Iris pigment epithelial cell (primary cell): ENCODE measurements at places on chromosomes 7 and 10.

DNA sequence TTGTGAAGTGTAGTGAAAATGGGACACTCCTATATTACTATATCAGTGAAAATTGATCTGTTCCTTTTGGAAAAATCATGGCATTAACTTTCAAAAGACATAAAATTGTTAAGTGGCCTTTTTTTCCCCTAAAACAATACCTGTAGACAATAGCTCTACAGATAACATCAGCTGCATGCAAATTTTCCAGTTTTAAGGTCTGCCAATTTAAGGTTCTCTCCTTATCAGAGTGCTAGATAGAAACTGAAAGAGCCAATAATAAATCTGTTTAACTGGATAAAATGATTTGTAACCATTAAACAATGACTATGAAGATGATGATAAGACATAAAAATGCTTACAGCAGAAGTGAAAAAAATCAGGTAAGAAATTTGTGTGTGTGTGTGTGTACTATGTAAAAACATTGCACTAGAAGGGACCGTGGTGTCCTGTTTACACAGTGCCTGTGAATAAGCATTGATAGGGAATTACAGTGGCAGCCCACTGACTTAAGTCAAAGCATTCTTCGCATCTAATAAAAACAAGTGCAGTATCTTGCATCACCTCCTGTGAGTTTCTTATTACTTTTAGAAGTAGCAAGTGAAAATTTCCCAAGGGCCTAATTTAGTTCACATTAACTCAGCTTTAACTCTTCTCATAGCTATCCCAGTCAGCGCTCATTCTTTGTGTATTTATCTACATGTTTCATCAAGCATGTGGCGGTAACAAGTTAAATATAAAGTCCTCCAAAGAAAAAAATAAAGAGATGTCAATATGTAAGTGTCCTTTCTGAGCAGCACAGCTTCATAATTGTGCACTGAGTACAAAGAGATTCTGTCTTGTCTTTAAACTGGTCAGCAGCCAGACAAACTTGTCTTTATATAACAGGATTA lies 261.9 kb downstream of the ARL4A start:
- DNase-seq = peak; percentile 76

GRCh38 chr10:30509508-30509907 lies 75.5 kb downstream of the MAP3K8 start:
- no peak for DNase-seq

GRCh38 chr10:79241629-79241989 lies 105.7 kb upstream of the PPIF start:
- DNase-seq = no peak

DNA sequence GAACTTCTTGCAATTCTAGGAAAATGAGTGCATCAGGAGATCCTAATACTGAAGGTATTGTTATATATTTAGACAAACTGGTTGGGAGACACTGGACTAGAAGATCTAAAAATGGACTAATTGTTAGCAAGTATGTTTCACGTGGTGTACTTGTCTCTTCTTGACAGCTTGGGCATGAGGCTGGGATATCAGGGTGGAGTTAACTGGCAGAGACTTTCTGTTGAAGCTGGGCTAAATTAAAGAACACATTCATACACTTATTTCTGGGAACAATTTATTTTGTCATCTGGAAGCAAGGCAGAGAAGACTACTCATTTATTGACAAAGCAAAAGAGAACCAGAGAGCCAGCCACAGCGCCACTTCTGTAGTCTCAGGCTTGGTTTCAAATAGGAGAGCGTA lies 25.9 kb downstream of the TYW1 start:
- DNase-seq = no peak

DNA sequence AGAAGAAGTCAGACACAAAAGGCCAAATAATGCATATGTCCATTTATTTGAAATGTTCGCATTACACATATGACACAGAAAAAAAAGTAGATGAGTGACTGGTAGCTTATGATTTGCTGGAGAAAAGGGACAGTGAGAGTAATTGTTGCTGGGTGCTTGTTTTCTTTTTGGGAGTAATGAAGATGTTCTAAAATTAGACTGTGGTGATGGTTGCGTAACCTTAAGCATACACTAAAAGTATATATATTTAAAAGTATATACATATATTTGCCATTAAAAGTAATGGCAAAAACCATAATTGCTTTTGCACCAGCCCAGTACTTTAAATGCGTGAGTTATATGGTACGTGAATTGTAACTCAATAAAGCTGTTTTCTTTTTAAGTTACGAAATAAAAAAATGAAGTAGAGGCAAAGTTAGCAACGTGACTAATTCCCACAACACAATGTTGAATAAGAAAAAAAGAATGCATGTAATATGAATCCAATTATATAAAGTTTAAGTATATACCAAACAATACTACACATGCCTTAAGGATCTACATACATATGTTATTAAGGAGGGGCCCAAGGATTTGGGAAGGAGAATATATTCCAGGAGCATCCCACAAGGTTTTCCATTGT lies 360.4 kb upstream of the CELF2 start:
- peak; percentile 34 for DNase-seq

DNA sequence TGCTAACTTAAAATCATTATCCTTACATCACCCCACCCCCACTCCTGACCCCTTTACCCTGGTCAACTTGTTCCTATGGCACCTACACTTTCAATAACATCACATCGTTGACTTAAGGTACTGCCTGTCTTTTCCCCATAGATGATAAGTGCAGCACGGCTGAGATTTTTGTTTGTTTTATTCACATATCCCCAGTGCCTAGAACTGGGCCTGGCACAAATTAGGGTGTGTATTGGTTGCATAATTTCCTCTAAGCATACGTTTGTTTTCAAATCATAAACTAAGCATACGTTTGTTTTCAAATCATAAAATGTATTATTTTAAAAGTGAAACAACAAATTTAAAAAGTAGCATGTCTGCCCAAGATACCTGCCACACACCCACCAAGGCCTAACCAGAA lies 35.3 kb downstream of the ANXA11 start:
- DNase-seq = no peak

GRCh38 chr10:100325158-100325557 lies 4.9 kb downstream of the PKD2L1 start:
- no peak for DNase-seq

- DNase-seq = no peak
These were observed 2.7 kb upstream of the PGAM2 start for GRCh38 chr7:44068054-44068453.

GRCh38 chr10:119541046-119541445 lies 1.5 kb downstream of the RGS10 start:
- no peak for DNase-seq

DNA sequence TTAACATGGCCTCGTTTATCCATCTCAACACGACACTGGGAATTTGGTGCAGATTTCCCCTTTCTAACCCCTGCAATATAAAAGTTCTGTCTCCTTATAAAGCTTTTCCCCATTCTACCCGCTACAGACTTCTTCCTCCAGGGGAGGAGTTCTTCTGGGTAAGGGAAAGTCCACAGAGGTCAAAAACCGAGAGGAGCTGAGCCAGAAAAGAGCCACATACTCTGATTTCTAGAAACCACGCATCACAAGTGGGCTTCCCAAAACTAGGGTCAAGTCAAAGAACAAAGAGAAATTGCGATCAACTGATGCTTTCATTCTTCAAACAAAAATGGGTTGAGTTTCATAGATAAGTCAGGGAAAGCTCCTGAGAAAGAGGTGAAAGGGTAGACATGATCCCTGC lies 6.8 kb downstream of the IL6 start:
- no peak for DNase-seq

DNA sequence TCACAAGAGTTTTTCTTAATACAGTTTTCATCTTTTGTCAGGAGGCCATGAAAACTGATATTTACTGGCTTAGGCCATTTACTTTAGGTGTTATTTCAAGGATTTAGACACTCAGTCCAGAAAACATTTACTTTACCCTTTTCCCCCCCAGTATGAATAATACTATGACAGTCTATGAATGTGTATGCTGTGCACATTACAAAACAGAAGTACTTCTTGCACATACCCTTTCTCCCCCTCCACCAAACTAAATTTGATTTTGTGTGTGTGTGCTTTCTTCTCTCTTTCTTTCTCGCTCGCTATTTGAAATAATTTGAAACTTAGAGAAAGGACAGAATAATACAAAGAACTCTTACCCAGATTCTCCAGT lies 41.3 kb downstream of the RBM33 start:
- no peak for DNase-seq

- DNase-seq = no peak
These were observed 110.5 kb upstream of the HABP2 start for GRCh38 chr10:113442336-113442735.

DNA sequence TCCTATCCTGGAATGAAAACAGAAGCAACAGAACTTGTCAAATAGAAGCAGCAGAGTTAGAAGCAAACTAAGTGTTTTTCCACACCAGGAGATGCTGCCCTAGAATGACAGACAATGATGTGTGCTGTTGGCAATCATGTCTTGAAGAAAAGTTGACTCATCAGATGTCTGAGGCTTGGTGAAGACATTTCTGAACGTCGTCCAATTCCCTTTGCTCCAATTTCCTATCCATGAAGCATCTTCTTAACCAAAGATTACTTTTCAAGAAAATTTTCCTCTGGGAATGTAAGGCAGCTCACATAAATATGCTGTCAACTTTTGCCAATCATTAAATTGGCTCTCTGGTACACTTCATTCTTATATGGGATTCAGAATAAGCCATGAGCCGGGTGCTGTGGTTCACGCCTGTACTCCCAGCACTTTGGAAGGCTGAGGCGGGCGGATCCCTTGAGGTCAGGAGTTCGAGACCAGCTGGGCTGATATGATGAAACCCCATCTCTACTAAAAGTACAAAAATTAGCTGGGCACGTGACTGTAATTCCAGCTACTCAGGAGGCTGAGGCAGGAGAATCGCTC lies 34.6 kb downstream of the MALSU1 start:
- peak; percentile 98 for DNase-seq

GRCh38 chr10:65911151-65911835 lies 1014.5 kb upstream of the LRRTM3 start:
- DNase-seq = no peak

DNA sequence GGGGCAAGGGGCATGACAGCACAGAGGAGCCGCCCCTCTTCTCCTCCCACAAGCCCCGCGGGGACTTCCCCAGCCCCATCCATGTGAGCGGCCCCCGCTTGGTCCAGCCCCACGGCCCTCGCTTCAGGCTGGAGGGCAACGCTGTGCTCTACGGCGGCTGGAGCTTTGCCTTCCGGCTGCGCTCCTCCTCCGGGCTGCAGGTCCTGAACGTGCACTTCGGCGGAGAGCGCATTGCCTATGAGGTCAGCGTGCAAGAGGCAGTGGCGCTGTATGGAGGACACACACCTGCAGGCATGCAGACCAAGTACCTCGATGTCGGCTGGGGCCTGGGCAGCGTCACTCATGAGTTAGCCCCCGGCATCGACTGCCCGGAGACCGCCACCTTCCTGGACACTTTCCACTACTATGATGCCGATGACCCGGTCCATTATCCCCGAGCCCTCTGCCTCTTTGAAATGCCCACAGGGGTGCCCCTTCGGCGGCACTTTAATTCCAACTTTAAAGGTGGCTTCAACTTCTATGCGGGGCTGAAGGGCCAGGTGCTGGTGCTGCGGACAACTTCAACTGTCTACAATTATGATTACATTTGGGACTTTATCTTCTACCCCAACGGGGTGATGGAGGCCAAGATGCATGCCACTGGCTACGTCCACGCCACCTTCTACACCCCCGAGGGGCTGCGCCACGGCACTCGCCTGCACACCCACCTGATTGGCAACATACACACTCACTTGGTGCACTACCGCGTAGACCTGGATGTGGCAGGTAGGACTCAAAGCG lies 5.1 kb downstream of the AOC1 start:
- no peak for DNase-seq

DNA sequence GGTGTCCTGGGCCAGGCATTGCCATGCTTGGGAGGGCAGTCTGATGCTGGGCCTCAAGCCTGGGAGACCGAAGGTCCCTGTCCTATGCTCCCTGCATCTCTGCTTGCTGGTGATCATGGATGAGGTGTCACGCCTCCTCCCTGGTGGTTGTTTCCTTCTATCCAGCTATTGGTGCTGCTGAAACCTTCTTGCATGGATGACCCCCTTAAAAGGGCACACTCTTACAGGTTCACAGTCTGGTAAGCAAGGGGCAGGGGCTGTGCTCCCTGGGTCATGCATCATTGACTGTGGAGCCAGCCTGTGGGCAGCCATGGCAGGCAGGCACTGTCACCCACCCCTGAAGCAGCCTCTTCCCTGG lies 36.8 kb upstream of the SLC29A3 start:
- DNase-seq = no peak

GRCh38 chr10:125017547-125018298 lies 75.8 kb downstream of the ZRANB1 start:
- DNase-seq = no peak

DNA sequence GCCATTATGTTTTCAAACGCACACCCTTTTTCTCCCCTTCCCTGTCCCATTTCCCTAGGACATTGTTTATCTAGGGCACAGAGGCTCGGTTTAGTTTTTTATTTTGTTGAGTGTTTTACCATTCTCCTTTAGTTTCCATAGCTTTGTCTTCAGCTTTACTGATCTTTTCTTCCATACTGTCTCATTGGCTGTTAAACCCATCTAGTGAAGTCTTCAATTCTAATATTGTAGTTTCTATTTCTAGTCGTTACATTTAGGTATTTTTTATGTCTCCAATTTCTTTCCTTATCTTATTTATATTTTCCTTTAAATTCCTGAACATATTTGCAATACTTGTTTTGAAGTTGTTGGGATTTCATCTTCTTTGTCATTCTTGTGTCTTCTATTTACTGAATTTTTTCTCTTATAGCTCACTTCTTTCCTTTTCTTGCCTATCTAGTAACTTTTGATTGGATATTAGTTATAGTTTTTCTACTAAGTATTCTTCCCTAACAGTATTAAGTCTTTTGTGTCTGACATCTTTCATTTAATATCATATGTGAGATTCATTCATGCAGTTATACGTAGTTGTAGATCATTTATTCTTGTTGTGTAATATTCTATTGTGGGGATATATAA lies 41.0 kb upstream of the SH2D4B start:
- no peak for DNase-seq

DNA sequence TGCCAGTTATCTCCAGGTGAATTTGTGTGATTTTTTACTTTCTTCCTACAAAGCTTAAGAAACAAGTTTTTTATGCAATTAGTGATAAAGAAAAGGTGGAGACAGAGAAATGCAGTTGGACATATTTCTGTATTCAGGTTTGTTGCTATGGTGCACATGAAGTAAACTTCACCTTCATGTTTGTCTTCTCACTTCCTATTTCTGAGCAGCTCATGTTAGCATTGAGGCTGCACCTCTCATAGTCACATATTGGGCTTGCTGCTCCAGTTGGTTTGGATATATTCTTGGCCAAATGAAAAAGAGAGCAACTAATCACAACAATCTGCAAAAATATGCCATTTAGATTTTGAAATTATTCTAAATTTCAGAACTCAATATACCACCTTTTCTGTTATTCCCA lies 475.6 kb upstream of the ZWINT start:
- DNase-seq = no peak
